ENCODE measurements at places on chromosomes 13 and 19. TPM values are rescaled to one million over a fixed set of nuclear protein-coding genes. Genes with fewer than 3 reads are reported as not detected.

DNA sequence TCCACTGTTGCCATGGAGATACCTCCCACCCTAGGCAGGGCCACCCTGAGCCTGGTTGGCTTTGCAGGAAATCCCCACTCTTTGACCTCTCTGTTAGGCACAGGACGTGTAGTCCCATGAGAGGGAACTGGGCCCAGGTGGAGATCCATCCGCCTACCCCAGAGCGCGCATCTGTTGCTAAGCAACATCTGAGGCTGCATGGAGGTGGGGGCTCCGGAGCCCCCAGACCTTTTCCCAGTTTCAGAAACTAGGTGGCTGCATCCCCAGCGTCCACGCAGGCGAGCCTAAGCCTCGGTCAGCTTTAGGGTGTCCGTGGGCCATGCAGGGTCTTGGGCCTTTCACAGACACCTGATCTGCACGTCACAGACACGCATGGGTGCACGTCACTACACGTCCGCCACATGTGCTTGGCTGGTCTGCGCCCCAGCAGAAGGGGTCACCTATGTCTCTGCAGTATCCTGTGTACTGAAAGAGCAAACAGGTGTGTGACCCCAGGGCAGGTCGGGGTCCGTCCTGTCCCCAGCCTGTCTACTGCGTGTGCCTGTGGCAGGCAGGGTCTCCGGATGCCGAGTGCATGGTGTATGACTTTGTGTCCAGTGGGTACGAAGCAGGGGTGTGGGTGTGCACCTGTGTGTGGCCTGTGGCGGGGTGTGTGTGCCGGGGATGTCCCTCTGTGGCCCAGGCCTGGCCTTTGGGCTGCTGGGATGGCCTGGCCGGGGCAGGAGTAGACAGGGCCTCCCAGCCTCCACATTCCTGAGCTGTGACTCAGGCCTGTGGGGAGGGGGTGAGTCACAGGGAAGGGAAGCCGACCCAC, 4.1 kb upstream of the CIRBP start:
- peak overlapping the region; percentile 94 for H3K27ac ChIP-seq
- DNase-seq, result peak; percentile 66
- peak overlapping the region; percentile 78 for H3K4me3 ChIP-seq
- peaks cover 73% of the 10 kb centered on the region for H3K4me1 ChIP-seq
- H3K36me3 ChIP-seq, result peaks cover 6% of the 10 kb centered on the region
- H3K27me3 ChIP-seq, result no peaks in the 10 kb centered on the region

DNA sequence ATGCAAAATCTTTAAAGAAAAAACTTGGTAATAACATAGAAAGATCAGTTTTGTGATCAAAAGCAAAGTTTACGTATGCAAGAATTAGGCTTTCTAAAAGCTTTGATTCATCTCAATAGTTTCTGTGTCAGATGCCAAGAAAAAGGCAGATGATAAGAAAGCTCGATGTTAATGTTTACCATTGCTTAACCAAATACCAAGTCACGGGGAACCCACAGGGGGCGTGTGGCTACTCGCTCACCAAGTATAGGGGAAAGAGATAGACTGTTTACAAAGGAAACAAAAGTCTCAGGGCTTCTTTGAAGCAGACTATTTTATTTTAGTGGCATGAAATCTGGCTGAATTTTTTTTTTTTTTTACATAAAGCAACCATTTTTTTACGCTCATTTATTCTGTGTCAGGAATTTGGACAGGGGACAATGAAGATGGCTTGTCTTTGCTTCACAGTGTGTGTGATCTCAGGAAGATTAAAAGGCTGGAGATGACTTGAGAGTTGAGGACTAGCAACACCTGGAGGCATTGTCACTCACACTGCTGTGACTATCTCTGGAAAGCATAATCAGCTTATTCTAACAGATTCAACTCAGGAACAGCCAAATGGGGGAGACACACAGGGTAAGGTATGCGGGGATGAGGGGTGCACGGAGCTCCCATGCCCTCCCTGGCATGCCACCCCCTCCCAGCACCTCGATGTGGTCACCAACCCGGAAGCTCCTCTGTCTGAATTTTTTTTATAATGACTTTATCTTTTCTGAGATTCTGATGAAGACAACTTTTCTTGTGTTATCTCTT, 24.9 kb downstream of the RCBTB1 start:
- H3K36me3 ChIP-seq, result peaks cover 61% of the 10 kb centered on the region
- H3K27ac ChIP-seq, result no peak overlapping the region

DNA sequence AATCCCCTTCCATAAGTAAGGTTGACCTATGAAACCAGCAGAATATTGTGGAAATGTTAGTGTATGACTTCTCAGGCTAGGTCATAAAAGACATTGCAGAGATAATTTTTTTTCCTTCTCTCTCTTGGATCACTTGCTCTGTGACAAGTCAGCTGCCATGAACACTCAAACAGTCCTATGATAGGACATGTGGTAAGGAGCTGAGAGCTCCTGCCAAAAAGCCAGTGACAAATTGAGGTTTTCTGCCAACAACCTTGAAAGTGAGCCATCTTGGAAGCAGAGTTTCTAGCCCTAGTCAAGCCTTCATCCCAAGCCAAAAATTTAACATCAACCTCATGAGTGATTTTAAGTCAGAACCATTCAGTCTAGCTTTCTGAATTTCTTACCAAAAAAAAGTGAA, 270.9 kb upstream of the NBEA start:
- H3K27me3 ChIP-seq, result no peaks in the 10 kb centered on the region
- no peak for DNase-seq
- H3K4me1 ChIP-seq, result no peaks in the 10 kb centered on the region

Gene LAIR1
- total RNA-seq, result 31.0 TPM

GRCh38 chr13:80338781-80339562, 2.0 kb downstream of the SPRY2 start:
- peaks cover 25% of the 10 kb centered on the region for H3K4me1 ChIP-seq
- no peaks in the 10 kb centered on the region for H3K36me3 ChIP-seq
- H3K4me3 ChIP-seq, result no peak overlapping the region
- DNase-seq, result peak; percentile 24
- peaks cover 13% of the 10 kb centered on the region for H3K27me3 ChIP-seq
- H3K27ac ChIP-seq, result no peak overlapping the region

Gene ZNF99
- total RNA-seq, result 0.07 TPM

- H3K27me3 ChIP-seq, result no peaks in the 10 kb centered on the region
- DNase-seq, result no peak
- H3K27ac ChIP-seq, result no peak overlapping the region
- no peaks in the 10 kb centered on the region for H3K4me1 ChIP-seq
These were observed 326.1 kb upstream of the SLITRK1 start for GRCh38 chr13:84208246-84208910.

- H3K4me3 ChIP-seq, result no peak overlapping the region
- no peaks in the 10 kb centered on the region for H3K36me3 ChIP-seq
- no peaks in the 10 kb centered on the region for H3K4me1 ChIP-seq
- DNase-seq, result no peak
These were observed 13.4 kb downstream of the ITGBL1 start for GRCh38 chr13:101465877-101466276.

- H3K4me1 ChIP-seq, result peaks cover 18% of the 10 kb centered on the region
- no peak for DNase-seq
- no peak overlapping the region for H3K27ac ChIP-seq
- H3K27me3 ChIP-seq, result peaks cover 18% of the 10 kb centered on the region
These were observed 988 bp upstream of the CCDC169 start for GRCh38 chr13:36298535-36299068.

- peaks cover 21% of the 10 kb centered on the region for H3K36me3 ChIP-seq
- peak overlapping the region; percentile 69 for H3K27ac ChIP-seq
- H3K27me3 ChIP-seq, result no peaks in the 10 kb centered on the region
- peak overlapping the region; percentile 97 for H3K4me3 ChIP-seq
- no peak for DNase-seq
- peaks cover 86% of the 10 kb centered on the region for H3K4me1 ChIP-seq
These were observed 3.0 kb downstream of the MYCBP2 start for GRCh38 chr13:77323858-77324257.

Gene AMER2
- not detected for total RNA-seq

Gene ZNF575
- total RNA-seq, result 1.9 TPM

- no peaks in the 10 kb centered on the region for H3K36me3 ChIP-seq
- no peaks in the 10 kb centered on the region for H3K4me1 ChIP-seq
- H3K27ac ChIP-seq, result no peak overlapping the region
- H3K4me3 ChIP-seq, result no peak overlapping the region
These were observed 279.8 kb upstream of the EDNRB start for GRCh38 chr13:78198419-78198818.

DNA sequence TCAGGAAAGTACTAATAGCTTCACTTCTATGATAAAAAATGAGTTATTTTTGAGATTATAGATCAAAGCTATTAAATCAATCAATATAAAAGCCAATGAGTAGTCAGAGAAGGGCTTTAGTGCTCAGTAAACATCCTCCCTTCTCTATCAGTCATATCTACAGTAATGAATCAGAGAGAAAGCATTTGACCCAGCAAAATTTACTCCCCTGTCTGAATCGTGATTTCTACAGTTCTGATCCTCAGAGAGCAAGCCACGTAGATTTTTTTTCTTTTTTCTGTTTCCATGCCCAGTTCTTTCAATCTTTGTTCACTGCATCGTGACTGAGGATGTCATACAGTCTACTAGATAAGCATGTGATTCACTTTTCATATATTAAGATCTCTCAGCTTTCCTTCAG, 16.2 kb upstream of the MBNL2 start:
- no peaks in the 10 kb centered on the region for H3K36me3 ChIP-seq
- no peaks in the 10 kb centered on the region for H3K4me1 ChIP-seq
- peaks cover 21% of the 10 kb centered on the region for H3K27me3 ChIP-seq
- no peak overlapping the region for H3K27ac ChIP-seq

GRCh38 chr19:42111384-42111783, 20.9 kb downstream of the POU2F2 start:
- H3K27ac ChIP-seq, result peak overlapping the region; percentile 96
- H3K4me1 ChIP-seq, result peaks cover 82% of the 10 kb centered on the region
- DNase-seq, result no peak
- no peaks in the 10 kb centered on the region for H3K27me3 ChIP-seq
- peaks cover 89% of the 10 kb centered on the region for H3K36me3 ChIP-seq
- H3K4me3 ChIP-seq, result peak overlapping the region; percentile 41

Gene ATP4A
- not detected for total RNA-seq

Gene CATSPERD
- not detected for total RNA-seq

DNA sequence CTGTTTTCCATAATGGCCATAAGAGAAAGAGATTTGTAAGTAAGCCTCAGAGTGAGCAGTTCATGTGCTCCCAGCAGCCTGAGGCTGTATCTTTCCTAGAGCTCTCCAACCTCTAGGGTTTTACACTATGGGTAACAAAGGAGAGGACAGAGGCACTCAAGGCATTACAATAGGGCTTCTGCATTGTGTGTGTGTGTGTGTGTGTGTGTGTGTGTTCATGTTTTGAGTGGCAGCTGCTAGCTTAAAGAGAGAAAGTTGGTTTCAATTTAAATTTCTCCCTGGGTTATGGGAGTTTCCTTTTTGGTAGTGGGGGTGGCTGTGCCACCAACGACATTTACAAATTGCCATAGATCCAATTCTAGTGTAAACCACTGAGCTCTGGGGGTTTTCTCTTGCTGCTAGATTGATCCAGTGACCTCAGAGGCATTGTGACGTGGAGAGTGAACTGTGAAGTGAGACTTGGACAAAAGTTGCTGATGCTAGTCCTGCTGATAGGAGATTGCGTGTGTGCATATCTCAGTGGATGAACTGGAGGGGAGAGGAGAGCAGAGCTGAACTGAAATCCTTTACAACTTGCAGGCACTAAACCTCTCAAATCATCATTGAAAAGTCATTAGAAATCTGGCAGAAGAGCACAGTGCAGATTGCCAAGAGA, 67.2 kb upstream of the OLFM4 start:
- H3K4me3 ChIP-seq, result no peak overlapping the region
- H3K36me3 ChIP-seq, result no peaks in the 10 kb centered on the region
- no peaks in the 10 kb centered on the region for H3K4me1 ChIP-seq
- no peak for DNase-seq
- H3K27me3 ChIP-seq, result no peaks in the 10 kb centered on the region

Gene NOVA2
- total RNA-seq, result not detected

GRCh38 chr13:89584058-89584620, 1763.3 kb upstream of the MIR17HG start:
- no peaks in the 10 kb centered on the region for H3K27me3 ChIP-seq
- no peak overlapping the region for H3K4me3 ChIP-seq

Gene LYPD3
- not detected for total RNA-seq

Gene MEIOSIN
- total RNA-seq, result not detected

DNA sequence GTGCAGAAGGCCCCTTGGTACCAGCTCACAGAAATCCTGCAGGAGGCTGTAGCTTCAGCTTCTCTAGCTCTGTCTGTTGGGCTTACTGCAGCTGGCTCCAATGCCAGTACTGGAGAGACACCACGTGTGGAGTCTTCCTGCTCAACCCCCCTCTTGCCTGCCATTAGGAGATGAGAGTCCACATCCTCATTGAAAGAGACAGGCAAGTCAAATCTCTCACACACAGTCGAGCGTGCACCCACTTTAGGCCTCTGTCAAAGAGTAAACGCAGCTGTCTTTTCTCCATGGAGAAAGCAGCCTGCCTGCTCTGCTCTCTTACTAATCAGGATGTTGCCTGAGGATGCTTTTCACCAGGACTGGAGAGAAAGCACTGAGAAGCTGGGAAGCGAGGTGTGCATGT, 523.0 kb upstream of the NBEA start:
- no peaks in the 10 kb centered on the region for H3K4me1 ChIP-seq
- no peak for DNase-seq
- no peaks in the 10 kb centered on the region for H3K36me3 ChIP-seq
- H3K4me3 ChIP-seq, result no peak overlapping the region

Gene TMEM238
- total RNA-seq, result 3.8 TPM

Gene ZNF302
- 38.1 TPM for total RNA-seq

- no peak overlapping the region for H3K27ac ChIP-seq
- H3K4me3 ChIP-seq, result no peak overlapping the region
- DNase-seq, result no peak
- H3K27me3 ChIP-seq, result peaks cover 4% of the 10 kb centered on the region
- no peaks in the 10 kb centered on the region for H3K4me1 ChIP-seq
These were observed 116.6 kb upstream of the RNF113B start for GRCh38 chr13:98293570-98294142.

- DNase-seq, result no peak
- peaks cover 7% of the 10 kb centered on the region for H3K27me3 ChIP-seq
- peaks cover 32% of the 10 kb centered on the region for H3K4me1 ChIP-seq
These were observed 1.9 kb upstream of the ITM2B start for GRCh38 chr13:48231080-48231479.

- H3K27ac ChIP-seq, result no peak overlapping the region
- H3K36me3 ChIP-seq, result peaks cover 5% of the 10 kb centered on the region
- no peak for DNase-seq
- H3K4me1 ChIP-seq, result peaks cover 54% of the 10 kb centered on the region
- H3K27me3 ChIP-seq, result no peaks in the 10 kb centered on the region
These were observed 9.9 kb downstream of the PLEKHF1 start for GRCh38 chr19:29675120-29675649.

DNA sequence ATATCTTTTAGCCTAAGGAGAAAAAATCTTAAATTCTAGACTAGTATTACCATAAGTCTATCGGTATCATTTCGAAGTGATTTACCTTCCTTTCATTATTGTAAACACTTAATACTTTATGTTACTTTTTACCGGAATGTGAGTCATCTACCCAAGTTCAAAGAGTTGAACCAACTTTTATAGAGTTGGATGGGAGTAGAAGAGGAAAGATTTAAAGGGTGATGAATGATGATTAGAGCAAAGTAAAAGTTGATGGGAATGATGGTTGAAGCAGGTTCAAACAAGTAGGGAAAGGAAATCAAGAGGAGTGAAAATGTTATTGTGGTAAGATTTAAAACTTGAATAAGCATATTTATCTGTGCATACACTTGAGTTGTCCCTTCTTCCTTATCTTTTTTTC, 11.3 kb upstream of the LPAR6 start:
- no peak overlapping the region for H3K27ac ChIP-seq
- H3K4me3 ChIP-seq, result no peak overlapping the region
- H3K36me3 ChIP-seq, result peaks cover 26% of the 10 kb centered on the region
- DNase-seq, result no peak
- H3K4me1 ChIP-seq, result peaks cover 4% of the 10 kb centered on the region
- H3K27me3 ChIP-seq, result no peaks in the 10 kb centered on the region
